ENCODE measurements at places on chromosomes 16 and 17.

DNA sequence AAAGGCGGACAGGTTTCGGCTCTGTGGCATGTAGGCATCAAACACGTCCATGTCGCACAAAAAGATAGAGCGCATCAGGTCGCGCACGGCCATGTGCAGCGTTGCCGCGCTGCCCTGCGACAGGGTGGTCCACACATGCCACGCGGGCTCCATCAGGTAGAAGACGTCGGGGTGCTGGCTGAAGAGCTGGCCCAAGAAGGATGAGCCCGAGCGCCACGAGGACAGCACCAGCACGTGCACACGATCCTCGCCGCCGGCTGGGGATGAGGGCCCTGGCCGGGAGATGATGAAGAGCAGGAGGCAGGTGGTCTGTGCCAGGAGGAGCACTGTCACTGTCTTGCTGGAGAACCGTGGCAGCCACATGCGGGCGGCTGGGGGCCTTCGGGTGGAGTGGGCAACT lies 5.9 kb downstream of the CHST5 start:
- DNase-seq: no peak

GRCh38 chr17:13403982-13404946 lies 197.5 kb downstream of the HS3ST3A1 start:
- DNase-seq: no peak

DNA sequence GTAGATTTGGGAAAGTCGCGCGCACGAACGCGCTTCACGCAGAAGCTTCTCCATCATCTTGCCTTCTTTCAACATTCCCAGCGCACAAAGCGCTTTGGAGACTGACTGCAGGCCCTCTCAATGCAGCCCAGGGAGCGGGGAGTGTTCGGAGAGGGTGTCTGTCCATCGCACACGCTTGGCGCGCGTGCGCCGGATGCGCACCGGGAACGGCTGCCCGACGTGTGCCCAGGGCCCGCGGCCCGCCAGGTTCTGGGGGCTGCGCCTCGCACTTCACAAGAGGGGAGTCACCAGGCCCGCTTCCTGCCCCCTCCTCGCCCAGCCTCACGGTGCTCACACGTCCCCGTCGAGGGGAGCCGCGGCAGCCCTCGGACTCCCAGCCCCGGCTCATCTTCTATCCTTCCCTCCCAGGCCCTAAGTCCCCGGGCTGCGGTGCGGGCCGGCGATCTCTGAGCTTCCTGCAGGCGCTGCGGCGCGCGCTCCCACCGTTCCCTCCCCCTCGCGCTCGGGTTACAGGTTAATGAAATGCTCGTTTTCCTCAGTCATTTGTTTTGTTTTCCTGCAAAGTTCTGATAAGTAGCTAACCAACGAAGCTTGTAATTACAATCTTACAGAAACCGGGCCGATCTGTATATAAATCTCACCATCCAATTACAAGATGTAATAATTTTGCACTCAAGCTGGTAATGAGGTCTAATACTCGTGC lies 2.8 kb upstream of the IRX3 start:
- no peak for DNase-seq

GRCh38 chr16:67254801-67255552 lies 6.2 kb downstream of the SLC9A5 start:
- DNase-seq: no peak

DNA sequence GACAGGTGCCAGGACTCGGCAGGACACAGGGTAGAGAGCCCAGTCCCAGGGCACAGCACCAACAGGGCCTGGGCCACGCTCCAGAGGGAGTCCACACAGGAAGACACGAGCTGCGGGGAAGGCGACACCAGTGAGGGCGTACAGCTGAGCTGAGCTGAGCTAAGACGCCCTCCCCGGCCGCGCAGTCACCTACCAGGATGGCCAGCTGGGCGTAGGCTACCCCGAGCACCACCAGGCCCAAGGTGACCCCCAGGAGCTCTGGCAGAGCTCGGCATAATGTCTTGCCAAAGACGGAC lies 42.6 kb downstream of the TSC2 start:
- DNase-seq: no peak

DNA sequence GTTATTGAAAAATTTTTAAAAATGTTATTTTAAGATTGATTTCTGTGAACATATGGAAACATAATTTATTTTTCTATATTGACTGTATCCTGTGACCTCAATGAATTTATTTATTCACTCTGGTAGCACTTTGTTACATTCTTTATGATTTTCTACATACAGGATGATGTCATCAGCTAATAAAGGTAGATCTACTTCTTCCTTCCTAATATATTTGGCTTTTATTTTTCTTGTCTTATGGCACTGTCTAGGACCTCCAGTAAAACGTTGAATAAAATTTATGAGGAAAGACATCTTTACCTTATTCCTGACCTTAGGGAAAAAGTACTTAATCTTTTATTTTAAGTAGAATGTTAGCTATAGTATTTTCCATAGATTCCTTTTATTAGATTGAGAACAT lies 78.8 kb upstream of the MAF start:
- DNase-seq: no peak

GRCh38 chr16:20626966-20627365 lies 50.8 kb upstream of the ACSM2B start:
- no peak for DNase-seq

DNA sequence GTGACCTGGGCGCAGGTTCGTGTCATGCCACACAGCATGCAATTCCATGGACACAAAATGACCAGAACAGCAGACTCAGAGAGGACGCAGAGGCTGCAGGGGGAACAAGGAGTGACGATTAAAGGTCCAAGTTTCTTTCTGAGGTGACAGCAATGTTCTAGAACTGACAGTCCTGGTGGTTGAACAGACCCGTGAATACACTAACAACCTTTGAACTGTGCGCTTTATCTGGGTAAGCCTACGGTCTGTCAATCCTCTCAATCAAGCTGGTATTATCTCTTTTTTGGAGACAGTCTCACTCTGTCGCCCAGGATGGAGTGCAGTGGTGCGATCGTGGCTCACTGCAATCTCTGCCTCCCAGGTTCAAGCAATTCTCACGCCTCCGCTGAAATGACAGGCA lies 134.1 kb downstream of the ZNF778 start:
- DNase-seq: no peak

DNA sequence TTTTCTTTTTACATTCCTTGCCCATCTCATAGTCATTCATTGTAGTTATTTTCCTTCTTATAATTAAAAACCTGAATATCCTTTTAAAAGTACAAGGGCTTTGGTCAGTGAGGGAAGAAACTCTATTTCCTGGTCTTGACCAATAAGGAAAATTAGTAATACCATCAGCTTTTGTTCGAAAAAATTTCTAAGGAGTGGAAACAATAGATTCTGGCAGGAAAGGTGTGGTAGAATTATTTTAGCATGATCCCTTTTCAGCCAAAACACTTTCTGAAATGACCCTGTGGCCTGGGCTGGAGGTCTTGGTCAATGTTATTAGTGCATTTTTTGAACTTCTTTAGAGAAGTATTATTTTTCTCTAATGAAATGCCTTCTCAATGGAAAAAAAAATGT lies 36.6 kb downstream of the IQCK start:
- no peak for DNase-seq

- DNase-seq: no peak
Observed at GRCh38 chr16:29315916-29316517, 90.5 kb downstream of the NPIPB11 start.

DNA sequence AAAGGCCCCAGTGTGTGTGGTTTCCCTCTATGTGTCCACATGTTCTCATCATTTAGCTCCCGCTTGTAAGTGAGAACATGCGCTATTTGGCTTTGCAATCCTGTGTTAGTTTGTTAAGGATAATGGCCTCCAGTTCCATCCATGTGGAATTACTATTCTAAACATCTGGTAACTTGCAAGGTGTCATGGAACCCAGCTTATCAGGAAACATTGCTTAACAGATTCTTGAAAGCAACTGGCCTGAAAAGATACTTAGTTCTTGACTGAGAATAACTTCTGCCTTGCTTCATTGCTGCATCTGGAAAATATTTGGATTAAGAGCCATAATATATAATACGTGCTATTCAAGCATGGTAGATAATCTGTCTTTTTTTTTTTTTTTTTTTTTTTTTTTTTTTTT lies 27.8 kb downstream of the PAFAH1B1 start:
- DNase-seq: no peak

- no peak for DNase-seq
Observed at GRCh38 chr16:17963185-17963836, 373.2 kb downstream of the NPIPA8 start.

DNA sequence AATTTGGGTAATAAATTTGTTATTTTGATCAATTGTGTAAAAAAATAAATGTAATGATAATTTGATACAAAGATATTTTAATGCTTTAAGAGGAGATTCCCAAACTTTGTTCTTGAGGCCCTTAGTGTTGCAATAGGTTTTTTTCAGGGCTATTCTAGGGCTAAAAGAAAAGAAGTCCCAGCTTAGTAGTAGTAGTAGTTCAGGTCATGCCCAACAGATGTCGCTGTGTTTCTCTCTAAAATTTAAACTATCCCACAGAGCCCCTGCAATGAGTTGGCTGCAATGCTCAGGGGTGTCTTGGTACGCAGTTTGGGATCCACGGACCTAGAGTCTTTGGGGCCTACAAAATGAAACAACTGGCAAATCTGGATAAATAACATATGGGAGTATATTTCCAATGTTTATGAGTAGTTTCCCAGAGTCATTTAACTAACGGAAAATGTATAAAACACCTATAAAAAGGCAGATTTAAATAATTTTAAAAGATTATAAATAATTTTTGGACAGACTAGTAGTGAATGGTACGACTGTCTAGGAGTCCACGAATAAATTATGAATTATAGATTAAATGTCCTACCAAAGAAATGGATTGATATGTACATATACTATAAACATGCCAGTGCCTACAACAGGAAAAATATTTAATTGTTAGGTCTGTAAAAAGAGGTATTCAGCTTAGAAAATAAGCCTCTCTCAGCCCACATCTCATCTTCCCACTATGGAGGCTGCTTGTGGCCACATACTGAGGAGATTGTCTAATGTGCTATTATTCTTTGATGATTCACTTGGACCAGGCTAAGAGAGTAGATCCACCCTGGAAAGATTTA lies 228.5 kb upstream of the PMFBP1 start:
- DNase-seq: peak; percentile 41

DNA sequence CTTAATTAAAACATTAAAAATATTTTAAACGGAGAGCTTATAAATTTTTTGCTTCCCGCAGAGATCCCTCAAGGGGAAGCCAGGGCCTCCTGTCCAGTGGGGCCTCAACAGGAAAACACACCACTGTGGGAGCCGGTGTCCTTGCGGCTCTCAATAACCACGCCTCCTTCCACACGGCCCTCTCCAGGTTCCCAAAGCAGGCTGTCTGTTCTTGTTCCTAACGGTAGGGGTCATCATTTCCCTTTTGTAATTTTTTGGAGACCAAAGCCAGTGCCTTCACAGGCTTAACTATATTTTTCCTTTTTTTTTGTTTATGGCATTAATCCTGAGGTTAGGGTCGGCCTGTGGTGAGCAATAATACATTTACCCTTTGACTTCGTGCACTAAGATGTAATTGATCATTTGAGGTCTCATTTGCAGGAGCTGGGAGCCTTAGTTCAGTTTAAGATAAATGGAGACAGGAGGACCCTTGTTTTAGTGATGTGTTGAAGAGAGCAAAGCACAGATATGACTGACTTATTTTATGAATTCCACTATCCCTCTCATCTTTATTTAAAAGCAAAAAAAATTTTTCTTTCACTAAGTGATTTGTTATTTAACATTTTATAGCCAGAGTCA lies 77.5 kb upstream of the N4BP1 start:
- peak; percentile 47 for DNase-seq

DNA sequence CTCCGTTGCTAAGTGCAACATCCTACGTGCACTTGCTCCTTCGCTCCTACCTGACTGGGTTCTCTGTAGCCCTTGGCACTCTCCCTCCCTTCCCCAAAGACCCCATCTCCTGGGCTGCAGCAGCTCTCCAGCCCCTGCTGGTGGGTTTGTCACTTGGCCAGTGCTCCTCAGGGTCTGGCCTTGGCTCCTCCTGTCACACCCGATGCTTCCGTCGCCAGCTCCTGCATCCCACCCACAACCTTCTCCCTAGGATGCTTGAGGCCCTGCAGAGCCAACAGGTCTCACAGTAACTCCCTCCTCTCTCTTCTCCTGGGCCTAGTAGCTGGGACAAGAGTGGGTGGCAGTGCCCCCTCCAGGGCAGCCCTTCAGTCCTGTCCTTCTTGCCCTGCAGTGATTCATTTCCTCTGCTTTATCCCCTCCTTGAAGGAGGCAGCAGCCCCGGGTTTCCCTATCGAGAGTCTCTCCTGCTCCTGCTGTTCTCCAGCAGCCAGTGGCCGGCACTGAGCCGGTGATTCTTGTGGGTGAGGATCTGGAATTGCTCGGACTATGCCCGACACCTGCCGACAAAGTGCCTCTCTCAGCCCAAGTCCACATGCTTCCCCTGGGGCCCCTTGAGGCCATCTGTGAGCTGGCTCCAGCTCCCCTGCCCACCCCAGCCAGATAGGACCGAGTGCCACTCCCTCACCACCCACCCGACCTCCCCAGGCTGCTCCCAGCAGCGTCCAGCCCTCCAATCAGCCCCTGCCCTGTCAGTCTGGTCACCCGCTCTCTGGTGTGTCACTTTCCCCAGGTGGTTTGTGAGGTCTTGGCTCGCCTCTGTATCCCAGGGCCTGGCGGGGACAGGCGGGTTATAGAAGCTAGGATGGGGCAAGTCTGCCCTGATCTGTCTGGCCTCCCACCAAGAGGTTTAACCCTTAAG lies 3.8 kb downstream of the LITAFD start:
- no peak for DNase-seq

GRCh38 chr16:10959161-10959560 lies 14.8 kb downstream of the CLEC16A start:
- no peak for DNase-seq

DNA sequence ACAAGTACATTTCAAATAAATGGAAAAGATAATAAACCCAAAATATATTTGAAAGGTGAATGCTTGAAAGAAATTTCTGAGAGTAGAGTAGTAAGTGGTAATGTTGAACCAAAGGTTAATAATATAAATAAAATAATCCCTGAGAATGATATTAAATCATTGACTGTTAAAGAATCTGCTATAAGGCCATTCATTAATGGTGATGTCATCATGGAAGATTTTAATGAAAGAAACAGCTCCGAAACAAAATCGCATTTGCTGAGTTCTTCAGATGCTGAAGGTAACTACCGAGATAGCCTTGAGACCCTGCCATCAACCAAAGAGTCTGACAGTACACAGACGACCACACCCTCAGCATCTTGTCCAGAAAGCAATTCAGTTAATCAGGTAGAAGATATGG lies 84.2 kb downstream of the C17orf58 start:
- DNase-seq: no peak

GRCh38 chr17:39231091-39231561 lies 5.4 kb upstream of the STAC2 start:
- DNase-seq: no peak

- DNase-seq: peak; percentile 94
Observed at GRCh38 chr17:40320756-40321523, 12.0 kb downstream of the RARA start.

DNA sequence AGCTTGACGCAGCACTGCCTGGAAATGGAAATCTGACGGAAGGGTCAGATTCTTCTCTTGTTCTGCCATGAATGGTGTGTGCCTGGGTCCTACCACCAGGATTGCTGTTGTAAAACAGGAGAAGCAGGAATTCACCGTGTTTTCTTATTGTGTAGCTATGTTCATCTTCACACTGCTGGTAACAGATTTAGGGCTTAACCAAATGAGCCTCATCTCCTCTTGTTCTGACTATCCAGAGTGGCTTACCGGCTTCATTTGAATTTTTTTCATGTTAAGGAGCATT lies 97.3 kb upstream of the CHMP6 start:
- no peak for DNase-seq
